ENCODE measurements at places on chromosomes 11 and 22.

DNA sequence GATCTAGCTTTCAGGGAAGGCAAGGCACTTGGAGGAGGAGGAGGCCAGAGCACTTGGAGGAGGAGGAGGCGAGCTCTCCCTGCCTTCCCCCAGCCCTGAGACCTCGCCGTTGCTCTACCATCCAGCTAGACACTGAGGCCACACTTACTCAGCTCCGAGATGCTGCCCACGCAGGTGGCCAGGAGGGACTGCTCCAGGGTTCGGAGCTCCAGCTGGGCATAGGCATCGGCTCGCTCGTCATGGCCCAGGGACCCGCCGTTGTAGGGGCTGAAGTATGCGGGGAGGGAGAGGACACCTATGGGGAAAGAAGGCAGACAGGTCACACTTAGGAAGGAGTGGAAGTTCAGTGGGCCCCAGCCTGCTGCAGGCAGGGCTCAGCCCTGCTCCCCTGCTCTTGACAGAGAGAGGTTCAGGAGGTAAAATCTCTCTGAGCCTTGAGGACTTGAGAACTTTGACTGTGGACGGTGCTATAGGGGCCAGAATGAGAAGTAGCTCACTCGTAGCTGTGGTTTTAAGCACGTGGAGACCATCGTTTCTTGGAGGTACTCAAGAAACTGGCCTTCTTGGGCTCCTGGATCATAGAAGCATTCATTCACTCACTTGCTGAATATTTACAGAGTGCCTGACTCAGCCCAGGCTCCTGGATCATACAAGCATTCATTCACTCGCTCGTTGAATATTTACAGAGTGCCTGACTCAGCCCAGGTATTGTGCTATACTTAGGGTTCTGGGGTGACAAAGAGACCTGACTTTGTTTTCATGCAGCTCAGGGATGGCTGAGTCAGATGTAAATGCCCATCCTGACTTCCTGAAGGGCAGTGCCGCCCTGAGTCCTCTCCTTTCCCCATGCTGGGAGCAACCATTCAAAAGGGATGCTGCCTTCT, 99.2 kb downstream of the NAT10 start:
- DNase-seq = no peak

- DNase-seq = no peak
Observed at GRCh38 chr11:60734279-60734678, 9.8 kb downstream of the MS4A18 start.

DNA sequence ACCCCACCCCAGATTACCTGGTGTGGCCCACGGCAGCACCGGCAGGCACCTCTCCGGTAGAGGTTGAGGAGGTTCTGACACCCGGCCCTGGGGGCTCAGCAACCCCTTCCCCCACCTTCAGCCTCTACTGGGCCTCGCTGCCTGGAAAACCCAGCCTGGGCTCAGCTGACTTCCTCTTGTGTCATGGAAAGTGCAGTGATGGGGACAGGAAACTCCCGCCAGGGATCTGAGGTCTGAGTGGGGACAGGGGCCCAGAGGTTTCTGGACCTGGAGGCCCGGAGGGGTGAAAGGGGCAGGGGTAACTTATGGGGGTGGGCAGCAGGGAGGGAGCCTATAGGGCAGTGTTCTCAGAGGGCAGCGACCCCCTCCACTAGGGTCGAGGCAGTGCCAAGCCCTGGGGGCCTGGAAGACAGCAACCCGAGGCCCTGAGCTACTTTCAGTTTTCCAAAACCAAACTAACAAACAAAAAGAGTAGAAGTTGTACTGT, 10.0 kb upstream of the CD5 start:
- no peak for DNase-seq

DNA sequence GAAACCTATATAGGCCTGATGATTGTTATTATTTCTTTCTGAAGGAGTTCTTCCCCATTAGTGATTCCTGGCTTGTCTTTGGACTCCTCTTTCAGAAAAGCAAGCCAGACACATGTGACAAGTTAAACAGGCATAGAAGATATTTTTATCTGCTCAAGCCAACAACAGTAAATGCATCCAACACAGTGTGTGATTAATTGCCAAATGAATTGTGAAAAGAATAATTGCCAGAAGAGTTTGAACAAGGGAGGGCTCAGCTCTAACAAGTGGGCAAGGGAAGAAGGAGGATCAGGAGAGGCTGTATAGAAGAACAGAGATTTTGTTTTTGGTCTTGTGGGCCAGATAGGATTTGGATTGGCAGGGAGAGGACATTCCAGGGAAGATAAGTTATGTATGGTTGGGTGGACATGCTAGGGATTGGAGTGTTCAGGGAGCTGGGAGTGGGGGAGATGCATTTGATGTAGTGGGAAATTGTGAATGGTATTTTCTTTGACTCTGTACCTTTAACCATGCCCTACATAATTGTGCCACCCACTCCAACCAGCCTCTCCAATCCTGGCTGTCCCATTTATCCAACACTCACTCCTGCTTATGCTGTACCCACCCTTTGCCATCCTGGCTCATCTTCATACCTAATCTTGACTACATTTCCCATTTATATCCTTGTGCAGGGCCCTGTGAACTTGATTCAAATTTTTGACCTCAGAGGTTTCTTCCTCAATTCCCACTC, 172.8 kb downstream of the RRAS2 start:
- DNase-seq = no peak

DNA sequence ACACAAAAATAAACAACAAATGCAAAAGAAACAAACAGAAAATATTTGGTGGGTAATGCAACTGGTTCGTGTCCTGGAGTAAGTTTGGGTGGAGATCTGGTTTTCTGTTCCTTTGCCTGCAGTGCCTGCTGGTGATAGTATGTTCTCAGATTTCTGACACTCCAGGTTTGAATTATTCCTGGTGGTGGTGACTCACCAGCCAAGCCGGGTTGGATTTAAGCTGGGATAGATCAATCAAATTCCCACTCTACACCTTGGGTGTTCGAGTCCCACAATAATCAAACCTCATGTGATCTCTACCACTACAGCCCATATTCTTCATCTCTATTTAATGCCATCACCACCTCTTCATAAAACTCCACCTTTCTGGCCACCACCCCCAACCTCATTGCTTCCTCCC, 421.8 kb downstream of the NTM start:
- no peak for DNase-seq
